ENCODE measurements at places on chromosomes 12 and 14.
A peak's percentile ranks its signal among the peaks of the same experiment; 100 is the strongest.

DNA sequence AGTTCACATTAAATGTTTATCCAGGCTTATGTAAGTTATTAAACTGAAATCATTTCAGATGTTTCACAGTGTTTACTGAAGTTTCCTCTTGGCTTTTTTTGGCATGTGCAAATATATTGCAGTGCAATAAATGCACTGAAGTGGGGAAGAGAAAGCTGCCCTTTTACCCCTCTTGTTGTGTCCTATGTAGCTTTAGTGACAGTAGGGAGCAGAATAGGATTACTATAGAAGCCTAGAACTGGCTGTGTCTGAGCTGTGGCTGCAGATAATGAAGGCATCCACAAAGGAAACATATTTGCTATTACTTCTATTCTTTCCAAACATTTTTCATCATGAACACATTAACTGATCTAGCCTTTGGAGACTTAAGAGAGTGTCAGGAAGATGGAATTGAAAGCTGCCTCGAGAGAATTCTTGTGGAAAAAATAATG lies 24.1 kb upstream of the CNTN1 start:
- DNase-seq = no peak

- no peak for DNase-seq
These were observed 187.0 kb downstream of the EPS8 start for GRCh38 chr12:15602051-15602672.

GRCh38 chr14:30257946-30258661 lies 300.9 kb upstream of the G2E3 start:
- DNase-seq = no peak

- no peak for DNase-seq
These were observed 1108.6 kb downstream of the LRFN5 start for GRCh38 chr14:42715316-42715715.

- no peak for DNase-seq
These were observed 37.0 kb downstream of the FIGNL2 start for GRCh38 chr12:51811203-51812202.

GRCh38 chr14:100138082-100138787 lies 21.2 kb downstream of the DEGS2 start:
- DNase-seq = no peak

DNA sequence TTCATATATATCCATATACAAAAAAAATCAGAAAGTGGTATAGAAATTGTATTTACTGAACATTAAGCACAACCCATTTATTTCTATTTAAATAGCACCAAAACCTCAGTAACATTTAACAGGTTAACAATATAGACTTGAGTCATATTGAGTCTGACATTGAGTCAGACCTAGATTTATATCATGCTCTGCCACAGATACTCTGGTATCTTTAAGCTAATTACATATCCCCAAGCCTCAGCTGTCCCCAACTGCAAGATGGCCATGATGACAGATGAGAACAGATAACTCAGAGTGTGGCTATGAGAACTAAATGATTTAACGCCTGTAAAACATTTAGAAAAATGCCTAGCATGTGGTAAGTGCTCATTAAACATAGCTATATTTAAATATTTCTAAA lies 40.3 kb downstream of the IFNG start:
- DNase-seq = no peak

GRCh38 chr14:68787092-68787992 lies 5.5 kb downstream of the ZFP36L1 start:
- DNase-seq = no peak

DNA sequence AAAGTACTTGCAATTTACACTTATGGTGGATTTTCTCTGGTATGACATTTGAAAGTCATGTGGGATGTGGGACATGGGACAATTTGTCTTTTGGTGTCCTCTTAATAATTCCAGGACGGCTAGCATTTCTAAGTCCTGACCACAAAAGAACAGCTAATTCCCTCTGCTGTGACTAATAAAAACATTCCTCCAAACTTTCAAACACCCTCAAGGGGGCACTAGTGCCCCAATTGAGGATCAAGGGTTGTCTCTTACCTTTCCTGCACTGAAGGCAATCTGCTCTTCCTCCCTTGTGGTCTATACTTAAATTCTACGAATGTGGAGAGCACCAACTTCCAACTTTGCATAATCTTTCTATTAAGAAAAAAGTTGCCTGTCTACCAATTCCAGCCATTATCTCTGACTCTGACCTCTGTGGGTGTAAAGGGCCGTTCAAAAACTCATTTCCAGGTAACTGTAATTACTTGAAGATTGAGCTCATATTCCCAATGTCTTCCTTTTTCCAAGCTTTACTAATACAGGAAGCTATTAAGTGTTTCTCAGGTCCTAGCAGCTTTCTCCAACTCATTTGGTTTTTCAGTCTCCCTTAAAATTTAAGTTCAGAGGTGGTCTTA lies 210.2 kb downstream of the PTPRO start:
- peak; percentile 21 for DNase-seq

GRCh38 chr14:54440476-54440872 lies 700 bp downstream of the CNIH1 start:
- DNase-seq = no peak

GRCh38 chr12:131828671-131829355 lies 620 bp downstream of the MMP17 start:
- peak; percentile 54 for DNase-seq

GRCh38 chr14:56723418-56723817 lies 86.9 kb downstream of the OTX2 start:
- DNase-seq = no peak

DNA sequence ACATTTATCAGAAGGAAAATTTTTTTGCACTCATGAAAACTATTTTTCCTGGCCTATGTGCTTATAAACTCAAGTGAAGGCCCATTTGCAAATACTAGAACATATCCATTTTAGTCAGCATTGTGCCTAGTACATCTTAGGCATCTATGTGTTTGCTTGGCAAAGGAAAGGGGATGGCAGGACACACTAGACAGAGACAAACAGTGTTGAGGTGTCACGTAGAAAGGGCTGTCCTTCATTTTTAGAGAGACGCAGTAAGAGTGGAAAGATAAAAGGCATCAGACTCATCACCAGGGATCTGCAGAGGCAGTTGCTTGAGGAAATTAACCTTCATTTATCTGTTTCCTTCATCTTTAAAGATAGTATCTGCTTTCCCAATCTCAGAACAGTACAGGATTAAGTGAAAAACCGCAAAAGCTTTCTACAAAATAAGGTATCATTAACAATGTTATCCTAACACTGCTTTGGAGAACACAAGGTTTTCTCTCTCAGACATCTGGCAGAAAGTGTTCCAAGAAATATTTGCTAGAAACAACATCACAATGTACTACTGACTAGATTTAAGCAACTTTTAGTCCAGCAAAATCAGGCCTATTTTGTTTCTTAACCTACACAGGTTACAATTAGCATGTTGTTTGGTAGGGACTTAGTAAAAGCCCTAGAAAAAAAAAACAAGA lies 2.0 kb downstream of the YBX3 start:
- DNase-seq = no peak

- DNase-seq = no peak
These were observed 2.1 kb upstream of the GPR132 start for GRCh38 chr14:105067140-105067968.

DNA sequence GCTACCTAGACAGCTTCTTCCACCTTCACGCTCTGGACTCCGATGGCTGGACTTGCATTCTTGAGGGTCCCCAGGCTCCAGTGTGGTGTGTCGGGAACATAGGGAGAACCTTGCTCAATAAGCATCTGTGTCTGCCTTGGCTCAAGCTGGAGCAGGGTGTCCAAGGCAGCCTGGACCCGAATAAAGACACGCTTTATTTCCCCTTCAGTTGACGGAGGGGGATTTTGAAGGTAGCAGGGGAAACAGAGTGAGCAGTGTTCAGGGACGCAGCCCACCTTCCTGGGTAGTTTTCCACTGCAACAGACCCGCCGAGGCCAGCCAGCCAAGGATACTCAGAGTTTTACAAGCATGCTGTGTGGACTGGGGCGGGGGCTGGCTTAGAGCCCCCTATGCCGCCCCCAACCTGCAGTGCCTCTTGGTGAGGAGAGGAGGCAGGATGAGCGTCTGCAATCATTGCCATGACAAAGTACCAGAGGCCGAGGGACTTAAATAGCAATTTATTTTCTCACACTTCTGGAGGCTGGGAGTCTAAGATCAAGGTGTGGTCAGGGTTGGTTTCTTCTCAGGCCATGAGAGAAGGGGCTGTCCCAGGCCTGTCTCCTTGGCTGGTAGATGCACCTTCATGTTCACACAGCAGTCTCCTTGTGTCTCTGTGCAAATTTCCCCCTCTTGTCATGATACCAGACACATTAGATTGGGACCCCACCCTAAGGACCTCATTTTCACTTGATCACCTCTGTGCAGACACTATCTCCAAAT lies 201.2 kb downstream of the CHST11 start:
- DNase-seq = no peak

DNA sequence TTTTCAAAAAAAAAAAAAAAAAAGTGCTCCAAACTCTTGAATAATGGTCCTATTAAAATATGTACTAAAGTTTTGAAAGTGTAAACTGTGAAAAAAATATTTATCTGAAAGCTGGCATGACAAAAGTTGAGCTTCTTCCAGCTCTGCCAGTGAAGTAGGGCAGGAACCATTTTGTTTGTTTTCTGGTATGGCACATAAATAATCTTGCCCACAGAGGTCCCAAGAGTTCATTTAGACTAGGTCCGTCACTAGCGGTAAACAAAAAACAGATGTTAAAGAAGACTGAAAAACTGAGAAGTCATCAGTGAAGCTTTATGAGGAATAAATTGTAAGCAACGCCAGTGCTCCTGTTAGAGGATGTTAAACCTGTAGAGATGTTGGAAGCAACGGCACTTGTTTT lies 7.0 kb downstream of the ERP27 start:
- DNase-seq = no peak
